NCI-H1930 (cell line): ENCODE measurements at places on chromosomes 7 and 10.
A peak's percentile ranks its signal among the peaks of the same experiment; 100 is the strongest.

- no peak for DNase-seq
Observed at GRCh38 chr10:114189700-114190099, 10.5 kb downstream of the TDRD1 start.

DNA sequence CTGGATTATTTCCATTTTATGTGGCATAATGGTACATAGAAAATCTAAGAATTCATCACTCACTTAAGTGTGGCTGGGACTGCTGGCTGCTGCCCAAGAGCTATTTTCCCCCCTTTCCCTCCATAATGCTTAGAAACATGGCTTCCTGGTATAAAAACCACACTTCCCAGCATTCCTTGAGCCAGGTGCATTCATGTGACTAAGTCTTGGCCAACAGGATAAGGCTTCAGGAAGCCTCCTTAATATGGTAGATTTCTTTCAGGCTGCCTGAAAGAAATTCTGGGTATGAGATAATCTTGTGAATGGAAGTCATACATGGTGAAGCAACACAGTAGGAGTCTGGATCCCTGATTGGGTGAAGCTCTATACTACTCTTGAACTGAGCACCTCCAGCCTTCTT is 178.0 kb downstream of the JAZF1 start:
- DNase-seq, result no peak

DNA sequence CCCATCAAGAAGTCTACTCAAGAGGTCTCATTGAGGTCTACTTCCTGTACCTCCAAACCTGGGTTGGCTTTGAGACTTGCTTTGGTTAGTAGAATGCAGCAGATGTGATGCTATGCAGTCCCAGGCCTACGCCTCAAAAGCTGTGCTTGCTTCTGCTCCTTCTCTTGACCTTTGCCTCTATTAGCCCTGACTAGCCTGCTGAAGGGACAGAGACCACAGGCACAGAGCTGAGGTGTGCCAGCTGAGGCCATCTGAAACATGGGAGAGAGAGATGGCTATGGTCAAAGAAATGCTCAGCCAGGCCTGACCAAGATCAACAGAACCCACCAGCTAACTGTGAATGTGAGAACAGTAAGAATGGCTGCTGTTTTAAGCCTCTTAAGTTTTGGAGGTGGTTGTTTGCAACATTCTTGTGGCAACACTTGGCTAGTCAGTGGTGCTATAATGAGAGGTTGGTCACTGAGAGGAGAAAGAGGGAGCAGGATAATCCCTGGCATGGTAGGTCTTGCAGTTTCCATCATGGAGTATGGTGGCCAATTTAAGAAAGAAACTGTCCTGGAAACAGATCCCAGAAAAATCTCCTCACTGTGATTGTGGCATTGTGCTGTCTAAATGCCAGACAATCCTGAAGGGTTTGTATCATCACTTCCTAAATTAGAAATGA is 176.1 kb upstream of the PHYHIPL start:
- DNase-seq, result no peak

DNA sequence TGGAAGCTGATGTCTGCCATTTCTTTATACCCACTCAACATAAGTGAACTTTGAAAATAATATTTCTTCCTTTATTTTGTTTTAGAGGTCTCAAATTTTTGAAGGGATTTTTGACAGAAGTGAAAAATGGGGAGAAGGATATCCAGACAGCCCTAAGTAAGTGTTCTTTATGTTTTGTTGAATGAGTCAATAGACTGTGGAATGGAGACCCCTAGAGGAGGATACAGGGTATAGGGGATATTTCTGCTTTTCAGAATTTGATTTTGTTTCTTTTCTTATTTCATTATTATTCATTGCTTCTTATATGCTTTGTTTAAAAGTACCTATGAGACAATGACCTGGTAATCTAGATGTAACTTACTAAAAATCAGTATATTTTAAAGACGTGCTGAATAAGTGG is 34.4 kb downstream of the PLEKHA8 start:
- DNase-seq, result peak; percentile 5

- no peak for DNase-seq
Observed at GRCh38 chr10:79984851-79985250, 35.9 kb upstream of the SFTPD start.

- DNase-seq, result no peak
Observed at GRCh38 chr10:107930037-107930436, 765.5 kb upstream of the SORCS1 start.

DNA sequence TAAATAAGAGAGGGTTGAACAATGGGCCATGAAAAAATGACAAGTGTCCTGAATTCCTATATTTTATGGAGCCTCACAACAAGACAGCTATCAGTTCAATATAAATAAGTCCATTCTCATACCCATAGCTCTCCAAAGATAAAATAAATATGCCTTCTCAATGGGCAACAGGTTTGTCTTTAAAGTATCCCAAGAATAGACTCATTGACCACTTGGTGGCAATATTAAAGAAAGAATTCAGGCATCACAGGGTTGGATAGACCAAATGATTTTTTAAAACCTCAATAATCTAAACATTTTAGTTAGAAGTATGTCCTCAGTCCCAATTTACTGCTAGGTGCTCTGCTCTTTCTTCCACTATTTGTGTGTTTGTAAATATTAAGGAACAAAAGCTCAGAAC is 165.1 kb upstream of the WNT16 start:
- no peak for DNase-seq

DNA sequence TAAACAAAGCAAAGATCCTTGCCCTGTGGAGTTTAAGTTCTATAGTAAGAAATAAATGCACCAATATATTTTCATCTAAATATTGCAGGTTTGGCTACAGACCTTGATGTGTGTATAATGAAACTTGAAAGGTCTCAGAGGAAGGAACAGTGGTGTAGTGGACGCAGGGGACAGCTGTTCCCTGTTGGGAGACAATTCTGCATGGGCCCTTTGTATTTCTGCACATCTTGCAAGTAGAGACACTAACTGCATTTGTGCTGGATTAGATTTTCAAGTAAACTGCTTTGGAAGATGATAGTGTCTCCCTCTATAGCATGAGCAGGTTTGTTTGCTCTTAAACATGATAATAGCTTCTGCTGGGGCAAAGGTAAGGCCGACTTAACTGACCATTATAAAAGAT is 57.5 kb upstream of the FAM133B start:
- no peak for DNase-seq

DNA sequence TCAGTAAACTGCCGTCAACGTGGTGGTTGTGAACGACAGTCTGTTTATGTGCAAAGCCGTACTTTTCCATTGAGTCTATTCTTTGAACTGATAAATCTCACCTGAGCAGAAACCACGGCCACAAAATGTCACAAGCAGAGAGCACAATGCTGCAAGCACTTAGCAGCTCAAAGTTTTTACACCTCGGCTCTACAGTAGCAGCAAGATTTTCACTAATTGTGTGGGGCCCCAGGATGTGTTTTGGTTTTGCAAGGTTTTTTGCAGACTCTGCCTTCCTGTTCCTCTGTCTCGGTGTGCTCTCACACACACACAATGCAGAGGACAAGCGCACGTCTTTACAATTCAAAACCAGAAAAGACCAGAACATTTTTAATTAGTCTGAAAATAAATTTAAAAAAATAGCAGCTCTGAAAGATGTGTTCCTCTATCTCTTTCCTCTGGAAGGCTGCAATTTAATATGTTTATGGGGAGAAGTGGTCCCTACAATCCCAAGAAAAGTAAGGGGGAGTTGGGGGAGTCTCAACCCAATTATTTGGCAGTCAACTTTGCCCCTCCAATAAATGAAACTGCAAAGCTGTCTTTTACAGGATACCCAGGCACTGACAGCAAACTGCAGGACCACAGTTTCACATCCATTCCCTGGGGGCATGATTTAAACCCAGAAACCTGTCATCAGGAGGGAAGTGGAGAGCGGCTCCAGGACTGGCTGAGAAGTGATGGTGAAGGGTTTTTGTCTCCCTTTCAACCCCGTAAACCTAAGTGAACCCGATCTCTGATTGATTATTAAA is 73.8 kb upstream of the SFMBT2 start:
- no peak for DNase-seq

DNA sequence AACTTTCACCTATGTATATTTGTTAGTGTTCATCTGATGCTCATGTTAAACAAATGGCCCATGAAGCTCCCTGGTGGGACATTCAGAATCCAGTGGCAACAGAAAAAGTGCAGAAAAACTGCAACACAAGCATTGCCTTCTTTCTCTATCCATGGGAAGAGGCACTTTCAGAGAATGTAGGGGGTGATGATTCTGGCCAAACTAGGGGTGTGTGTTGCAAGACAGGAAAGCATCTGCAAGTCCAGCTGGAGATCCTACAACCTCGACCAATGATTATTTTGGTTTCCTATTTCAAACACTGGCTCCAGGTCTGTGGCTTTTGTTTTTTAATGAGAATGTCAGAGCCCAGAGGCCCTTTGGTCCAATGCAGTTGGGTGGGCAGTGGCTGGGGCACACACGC is 198.7 kb downstream of the CXCL12 start:
- no peak for DNase-seq

DNA sequence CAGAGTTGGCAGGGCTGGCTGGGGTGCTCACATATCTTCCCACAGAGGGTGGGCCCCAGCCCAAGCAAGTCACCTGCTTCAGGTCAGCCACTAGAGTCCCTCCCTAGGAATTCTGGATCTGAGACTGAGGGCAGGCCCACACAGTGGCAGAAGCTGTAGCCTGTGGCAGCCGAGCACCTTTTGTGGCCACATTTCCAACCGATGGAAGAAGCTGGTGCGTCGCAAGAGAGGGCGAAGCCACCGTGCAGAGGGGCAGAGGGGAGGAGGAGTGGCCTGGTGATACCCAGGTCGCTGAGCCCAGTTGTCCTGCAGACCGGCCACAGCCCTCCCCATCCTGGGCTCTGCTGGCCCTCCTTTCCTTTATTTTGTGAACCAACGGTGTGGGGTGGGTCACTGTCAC is 5.3 kb downstream of the POLM start:
- DNase-seq, result no peak

GRCh38 chr7:24700521-24701260 is 56.6 kb downstream of the GSDME start:
- no peak for DNase-seq

- DNase-seq, result no peak
Observed at GRCh38 chr7:13908667-13909397, 80.6 kb downstream of the ETV1 start.

- DNase-seq, result no peak
Observed at GRCh38 chr10:119337223-119337622, 129.9 kb downstream of the GRK5 start.

DNA sequence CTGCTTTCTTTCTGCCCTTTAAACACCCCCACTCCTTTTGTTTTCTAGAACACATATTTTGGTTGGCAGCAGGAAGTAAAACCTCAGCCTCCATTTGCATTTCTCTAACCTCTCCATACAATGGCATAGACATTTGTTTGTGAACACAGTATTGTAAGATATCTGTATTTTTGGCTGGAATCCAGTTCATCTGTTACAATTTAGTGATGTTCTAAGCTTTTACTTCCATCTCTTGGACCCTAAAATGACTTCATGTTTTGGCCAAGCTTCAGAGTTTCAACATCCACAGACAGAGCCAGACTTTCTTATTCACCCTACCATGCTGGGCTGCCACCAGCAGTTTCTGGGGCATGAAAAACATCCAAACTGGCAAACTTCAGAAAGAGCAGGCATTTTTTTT is 21.1 kb upstream of the AUTS2 start:
- DNase-seq, result no peak

GRCh38 chr7:18338910-18339523 is 156.5 kb upstream of the HDAC9 start:
- no peak for DNase-seq

GRCh38 chr10:118584181-118584954 is 11.1 kb downstream of the PRLHR start:
- no peak for DNase-seq

DNA sequence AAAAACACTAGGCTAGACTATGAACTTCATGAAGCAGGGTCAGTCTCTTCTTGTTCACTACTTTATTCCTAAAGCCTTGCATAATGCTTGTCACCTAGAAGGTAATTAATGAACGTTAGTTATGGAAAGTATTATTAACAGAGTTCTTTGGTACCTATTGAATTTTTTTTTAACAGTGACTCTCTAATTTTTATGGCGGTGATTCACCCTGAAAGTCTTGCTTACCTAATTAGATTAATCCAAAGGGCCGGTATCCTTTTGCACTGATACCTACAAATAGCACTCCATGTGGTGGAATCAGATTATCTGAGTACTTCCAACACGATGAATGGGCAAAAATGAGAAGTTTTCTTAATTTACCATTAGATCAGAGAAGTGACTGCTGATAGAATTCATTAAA is 31.7 kb downstream of the STAM start:
- DNase-seq, result no peak

DNA sequence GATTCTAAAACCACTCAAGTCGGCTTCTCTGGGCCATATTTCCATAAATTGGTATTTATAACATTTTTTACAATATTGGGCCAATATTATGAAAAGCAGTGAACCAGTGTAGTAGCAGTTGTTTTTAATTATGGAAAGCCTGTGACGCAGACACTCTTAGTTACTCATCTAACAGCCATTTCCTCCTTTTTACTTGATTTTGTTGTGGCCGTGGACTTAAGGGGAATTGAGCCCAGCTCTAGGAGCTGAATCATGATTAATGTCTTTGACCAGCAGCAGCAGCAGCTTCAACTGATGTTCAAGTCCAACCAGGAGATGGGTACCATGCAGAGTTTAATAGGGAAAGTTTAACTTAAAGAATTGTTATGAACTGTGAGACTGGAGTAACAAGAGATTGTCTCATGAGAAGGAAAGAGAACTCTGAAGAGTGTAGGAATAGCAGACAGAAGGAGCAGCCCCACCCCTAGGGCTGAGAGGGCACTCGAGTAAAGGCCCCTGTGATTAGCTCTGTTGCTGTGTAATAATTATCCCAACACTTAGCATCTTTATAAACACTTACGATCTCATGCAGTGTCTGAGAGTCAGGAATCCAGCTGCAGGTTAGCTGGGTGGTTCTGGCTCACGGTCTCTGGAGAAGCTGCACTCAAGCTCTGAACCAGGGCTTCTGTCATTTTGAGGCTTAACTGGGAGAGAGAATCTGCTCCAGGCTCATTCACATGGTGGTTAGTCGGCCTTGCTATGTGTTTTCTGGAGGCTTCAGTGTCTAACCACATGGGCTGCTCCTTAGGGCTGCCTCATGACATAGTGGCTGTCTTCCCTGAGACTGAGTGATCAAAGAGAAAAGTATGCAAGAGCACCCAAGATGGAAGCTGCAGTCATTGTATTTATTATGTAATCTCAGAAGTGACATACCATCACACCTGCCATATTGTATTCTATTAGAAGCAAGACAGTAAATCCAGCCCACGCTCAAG is 4.6 kb downstream of the LANCL2 start:
- no peak for DNase-seq
